ENCODE measurements at places on chromosomes 3 and 15.

DNA sequence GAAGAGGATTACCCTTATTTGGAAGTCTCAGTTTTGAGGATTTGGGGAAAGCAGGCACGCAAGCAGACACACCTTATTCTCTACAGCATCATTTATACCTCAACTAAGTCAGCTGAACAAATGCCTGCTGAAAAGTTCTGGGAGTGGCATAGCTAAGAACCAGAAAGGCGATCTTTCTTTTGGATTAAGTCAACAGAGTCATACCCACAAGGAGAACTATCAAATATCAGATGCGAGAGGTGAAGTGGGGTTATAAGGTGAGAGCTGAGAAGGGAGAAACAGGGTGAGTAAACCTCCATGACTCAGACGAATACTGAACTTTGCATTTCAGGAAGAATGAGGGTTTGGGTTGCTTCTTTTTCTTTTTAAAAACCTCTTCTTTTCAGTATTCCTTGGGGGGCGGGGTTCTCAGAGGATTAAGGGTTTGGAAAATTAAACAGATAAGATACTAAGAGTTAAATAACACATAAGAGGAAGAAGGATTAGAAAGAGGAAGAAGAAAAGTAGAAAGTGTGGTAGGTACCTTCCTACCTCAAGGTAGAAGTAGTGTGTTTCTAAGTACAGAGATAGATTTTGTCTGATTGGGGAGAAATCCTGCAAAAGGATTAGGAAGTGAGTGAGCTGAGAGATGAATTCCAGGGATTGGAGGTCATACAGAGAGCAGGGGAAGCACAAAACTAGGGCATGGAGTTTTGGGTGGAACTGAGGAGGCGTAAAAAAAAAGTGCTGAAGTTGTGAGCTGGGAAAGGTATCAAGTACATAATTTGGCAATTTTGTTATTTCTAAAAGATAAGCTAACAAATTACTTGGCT lies 41.3 kb upstream of the ICE2 start:
- DNase-seq, result no peak

- DNase-seq, result no peak
These were observed 9.8 kb downstream of the PLA2G4E start for GRCh38 chr15:42011074-42011473.

DNA sequence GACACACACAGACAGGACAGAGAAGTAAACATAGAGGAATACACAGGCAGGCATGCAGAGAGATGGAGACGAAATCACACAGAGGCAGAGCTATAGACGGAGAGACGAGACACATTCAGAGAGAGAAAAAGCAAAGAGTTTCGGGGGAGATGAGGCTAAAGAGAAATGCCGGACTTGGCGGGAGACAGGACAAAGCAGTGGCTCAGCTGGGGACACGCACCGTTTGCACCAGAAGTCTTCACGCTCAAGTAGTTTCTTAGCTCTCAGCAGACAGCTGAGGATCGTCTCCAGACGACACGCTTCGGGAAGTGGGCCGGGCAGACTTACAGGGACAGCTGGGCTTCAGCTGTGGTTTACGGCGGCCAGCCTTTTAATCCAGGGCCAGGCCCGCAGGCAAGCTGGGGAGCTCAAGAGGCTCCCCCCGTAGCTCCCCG lies 56.2 kb upstream of the DLG1 start:
- DNase-seq, result no peak

DNA sequence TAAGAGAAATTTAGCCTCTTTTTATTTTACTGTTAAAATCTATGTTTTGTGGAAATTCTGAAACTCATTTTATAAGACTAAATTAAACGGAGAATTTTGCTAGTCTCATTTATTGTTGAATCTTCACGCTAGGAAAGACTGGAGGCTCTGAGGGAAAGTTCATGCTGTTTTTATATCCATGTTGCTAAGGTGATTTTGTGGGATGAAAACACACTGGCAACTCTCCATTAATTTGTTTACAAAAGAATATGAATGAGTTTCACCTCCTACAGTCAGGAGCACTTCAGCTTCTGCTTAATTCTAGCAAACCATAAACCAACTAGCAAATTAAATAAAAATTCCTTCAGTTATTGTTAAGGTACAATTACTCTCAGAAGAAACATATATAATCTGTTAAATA lies 195.4 kb downstream of the RAP2B start:
- DNase-seq, result no peak

GRCh38 chr3:168083906-168084305 lies 11.8 kb downstream of the GOLIM4 start:
- DNase-seq, result no peak

DNA sequence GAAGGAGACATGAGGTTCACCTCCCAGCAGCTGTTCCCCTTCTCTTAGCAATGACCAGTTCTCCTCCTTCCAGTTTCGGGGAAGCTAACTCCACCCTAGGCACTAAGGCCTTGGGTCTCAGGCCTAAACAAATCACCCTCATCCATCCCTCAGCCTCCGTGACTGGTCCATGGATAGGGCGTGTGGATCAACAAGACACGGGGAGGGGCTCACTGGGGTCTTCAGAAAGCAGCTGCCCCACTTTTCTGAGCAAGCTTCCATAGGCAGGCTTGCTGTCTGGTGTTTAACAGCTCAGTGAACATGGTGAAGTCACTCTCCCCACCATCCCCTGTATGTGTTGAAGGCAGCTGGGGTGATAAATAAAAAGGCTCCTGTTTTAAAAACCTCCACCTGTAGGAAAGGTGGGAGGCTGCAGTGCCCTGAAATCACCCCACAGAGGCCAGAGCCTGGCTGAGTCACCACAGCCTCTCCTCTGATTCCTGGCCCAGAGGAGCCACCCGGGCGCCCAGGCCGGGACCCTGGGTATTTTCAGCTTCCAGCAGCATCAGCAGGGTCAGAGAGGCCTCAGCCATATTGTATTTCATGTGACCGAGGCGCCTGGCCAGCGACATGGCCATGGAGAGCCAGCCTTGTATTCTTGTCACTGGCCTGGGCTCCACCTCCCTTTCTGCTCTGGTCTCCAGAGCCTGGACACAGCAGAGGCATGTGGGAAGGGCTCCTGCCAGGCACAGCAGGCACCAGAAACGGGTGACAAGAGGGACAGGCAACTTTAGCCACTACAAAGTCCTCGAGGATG lies 60.3 kb upstream of the HERC1 start:
- no peak for DNase-seq

DNA sequence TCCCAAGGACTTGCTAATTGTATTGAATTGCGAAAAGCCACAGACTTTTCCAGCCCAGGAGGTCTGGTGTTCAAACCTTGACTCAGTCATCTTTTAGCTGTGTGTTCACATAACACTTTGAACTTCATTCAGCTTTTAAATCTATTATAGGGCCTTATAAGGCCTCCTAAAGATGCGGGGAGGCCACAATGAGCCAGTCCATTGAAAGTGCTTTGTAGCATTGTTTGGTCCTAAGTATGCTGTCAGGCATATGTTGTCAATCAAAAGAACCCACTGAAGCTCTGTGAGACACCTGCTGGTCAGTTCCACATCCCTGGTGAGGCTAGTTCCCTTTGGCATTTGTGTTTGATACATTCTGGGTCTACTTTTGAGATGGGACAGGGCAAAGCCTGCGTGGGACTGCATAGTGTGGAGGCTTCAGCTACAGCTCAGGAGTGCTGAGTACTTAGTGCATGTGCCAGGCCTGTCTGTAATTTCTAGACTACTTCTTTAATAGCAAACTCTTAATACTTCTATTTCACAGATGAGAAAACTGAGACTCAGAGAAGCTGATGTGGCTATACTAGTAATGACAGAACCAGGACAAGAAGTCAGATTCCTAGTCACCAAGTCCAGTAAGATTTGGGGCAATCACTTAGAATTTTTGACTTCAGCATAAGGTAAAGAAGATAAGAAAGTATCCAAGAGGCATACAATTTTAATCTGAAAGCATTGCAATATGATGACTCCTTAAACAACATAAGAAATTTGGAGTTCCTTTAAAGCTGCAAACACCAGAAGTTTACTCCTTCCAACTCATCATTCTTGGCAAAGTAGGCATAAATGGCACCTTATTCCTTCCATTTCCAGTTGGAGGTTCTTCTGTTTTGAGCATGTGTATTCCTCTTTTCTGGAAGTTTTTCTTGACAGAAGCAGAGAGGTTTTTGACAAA lies 213.0 kb downstream of the PDCD6IP start:
- no peak for DNase-seq

DNA sequence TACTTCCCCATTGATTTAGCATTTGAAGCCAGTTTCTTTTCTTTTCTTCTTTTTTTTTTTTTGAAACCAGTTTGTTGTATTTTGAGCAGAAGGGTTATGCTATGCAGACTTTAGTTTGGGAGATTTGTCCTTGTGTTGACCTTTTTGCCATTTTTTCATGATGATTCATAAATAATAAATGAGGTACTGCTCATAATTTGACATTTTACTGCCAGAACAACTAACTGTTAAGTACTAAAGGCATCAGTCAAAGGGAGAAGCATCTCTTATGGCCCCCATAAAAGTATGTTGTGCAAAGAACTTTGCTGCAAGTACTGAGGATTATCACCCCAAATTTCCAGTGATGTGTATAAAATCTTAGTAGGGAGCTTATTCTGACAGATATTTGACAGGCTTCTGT lies 1.7 kb upstream of the GPR87 start:
- DNase-seq, result no peak

DNA sequence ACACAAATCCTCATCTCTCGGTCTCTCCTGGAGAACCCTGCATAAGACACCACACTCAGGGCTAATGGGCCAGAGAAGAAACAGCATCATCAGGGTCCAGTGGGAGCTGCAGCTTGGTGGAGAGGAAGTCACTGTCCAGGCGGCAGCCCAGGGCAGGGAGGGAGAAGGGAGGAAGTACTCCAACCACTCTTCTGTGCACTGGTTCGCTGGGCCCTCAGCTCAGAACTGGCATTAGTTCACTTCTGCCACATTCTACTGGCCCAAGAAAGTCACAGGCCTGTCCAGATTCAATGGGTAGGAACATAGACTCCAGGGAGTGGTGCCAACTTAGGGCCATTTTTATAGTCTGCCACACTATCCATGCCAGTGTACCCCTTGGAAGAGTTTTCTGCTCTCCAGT lies 169.0 kb downstream of the ABHD5 start:
- no peak for DNase-seq

DNA sequence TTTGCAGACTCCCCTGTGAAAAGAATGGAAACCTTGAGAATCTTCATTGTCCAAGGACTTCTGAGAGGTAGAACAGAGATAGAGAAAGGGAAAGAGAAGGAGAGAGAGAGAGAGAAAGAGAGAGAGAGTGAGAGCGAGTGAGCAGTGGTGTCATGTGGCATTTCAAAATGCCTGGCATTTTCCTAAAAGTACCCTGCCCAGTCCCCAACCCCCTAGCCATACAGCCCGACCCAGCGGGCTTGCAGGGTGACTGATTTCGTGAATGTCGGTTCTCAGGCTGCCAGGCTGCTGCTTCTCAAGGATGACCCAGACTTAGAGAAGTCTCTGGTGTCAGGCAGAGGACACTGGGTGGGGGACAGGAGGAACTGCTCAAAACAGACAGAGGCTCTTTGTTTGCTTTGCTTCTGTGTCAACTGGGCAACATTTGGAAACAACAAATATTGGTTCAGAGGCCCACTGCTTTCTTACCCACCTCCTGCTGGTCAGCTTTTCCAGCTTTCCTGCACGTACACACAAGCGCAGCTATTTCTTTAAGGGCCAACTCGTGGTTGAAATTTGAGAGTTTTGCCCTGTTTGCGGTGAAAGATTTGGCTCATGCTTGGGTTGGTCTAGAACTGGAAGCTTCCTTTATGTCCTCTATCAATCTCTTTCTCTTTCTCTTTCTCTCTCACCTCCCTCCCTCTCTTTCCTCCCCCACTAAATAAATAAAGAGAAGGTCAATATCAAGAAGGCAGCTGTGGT lies 3.7 kb upstream of the TF start:
- no peak for DNase-seq

DNA sequence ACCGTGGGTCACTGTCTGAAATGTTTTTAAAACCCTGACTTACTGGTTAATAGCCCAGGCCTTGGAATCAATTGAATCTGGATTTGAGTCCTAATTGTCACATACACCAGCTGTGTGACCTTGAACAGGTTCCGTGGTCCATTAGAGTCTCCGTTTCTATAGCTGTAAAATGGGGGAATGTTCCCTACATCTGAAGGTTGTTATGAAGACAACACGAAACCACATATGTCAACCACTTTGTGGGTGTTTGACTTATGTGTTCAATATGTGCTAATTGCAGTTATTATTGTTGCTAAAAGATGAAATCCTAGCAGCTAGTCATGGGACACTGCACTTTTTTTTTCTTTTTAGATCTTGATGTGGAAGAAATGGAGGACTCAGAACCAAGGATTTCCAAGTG lies 35.3 kb downstream of the ZBTB38 start:
- no peak for DNase-seq

Data from activated naive CD4-positive, alpha-beta T cell treated with anti-CD3 and anti-CD28 coated beads, Interleukin-2, amount 50 U/mL, for 16 hours (primary cell).